NCI-H2081 (cell line): ENCODE measurements at places on chromosomes 6 and 20.

- no peak for DNase-seq
These were observed 103.7 kb downstream of the SLC23A2 start for GRCh38 chr20:4897600-4897999.

- DNase-seq, result no peak
These were observed 15.2 kb downstream of the DNAH8 start for GRCh38 chr6:38730140-38730862.

- no peak for DNase-seq
These were observed 33.2 kb upstream of the TFAP2C start for GRCh38 chr20:56595746-56596475.

DNA sequence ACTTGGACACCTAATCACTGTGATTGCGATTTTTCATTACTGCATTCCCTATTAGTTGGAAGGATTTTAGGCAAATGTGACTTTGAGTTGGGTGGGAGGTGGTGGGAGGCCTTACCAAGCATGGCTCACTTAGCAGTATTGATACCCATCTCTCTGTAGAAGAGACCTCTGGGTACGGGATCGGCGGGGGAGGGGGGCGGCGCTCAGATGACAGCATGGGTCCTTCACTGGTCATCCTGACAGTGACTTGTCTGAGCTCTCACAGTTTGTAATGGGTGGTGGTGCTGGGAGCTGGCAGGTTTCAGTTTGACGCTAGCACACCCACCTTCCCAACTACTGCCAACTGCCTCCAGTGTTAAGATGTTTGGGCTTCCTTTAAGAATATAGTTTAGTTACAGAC, 231.4 kb downstream of the ARID1B start:
- no peak for DNase-seq

DNA sequence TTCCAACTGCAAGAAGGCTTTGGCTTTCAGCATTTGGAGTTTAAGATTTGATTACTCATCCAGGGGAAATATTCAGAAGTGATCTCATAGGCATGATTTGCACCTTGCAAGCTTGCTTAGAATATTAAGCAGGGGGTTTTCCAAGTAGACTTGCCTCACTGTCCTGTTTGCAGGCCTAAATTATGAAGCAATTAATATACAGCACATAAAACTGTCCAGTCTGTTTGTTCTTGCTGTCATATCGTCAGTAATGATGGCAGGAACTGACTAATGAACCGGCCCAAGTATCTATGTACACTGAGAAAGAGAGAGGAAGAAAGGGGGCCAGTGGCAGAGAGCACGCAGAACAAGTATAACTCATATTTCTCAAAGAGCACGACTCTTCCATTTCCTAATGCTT, 212.5 kb upstream of the SUPT3H start:
- DNase-seq, result peak; percentile 42

DNA sequence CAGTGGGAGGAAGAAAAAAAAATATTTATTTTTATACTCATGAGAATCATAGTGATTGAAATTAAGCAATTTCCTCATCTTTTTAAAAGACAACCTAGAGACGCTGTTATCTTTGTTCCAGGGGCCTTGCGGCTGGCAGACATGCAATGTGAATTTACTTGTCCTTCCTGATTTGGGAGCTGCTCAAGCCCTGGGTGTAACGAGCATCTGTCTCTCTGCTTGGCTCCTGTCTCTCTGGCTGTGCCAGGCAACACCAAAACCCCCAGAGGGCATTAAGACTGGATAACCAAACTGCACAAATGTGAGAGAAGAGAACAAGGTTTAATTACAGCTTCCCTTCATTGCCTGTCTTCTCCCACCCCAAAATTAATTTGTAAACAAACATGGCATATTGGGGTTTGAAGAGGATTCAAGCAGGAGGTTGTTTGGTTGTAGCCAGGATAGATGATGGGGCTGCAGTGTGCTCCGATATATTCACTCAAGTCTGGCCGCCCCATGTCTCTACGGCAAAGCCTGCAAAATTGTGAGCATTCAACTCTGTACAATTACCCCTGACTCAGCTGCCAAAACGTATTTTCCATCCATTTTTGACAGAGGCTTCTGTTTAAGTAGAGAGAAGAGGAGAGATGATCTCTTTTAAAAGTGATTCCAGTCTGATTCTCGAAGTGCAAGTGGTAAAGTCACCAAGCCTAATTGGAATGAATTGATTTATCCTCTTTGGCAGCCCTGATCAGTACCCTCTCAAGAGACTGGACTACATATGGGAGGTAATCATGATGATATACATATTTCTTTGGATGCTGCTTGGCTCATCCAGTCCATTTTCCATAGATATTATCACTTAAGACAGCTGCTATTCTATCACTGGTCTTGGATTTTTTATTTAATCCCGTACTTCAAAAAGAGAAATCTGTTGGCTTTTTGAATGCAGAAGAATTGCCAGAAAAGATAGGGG, 170.2 kb downstream of the SLC24A3 start:
- DNase-seq, result peak; percentile 4

- no peak for DNase-seq
These were observed 46.1 kb downstream of the MYH7B start for GRCh38 chr20:35001596-35002362.
